ENCODE measurements at places on chromosomes 4 and X. TPM values are rescaled to one million over a fixed set of nuclear protein-coding genes. Genes with fewer than 3 reads are reported as not detected.

The GLOD5 gene
- not detected for total RNA-seq

The FGFR3 gene
- total RNA-seq = 0.27 TPM

The GASK1B gene
- total RNA-seq = not detected

GRCh38 chrX:44872821-44873414, at the start of gene KDM6A:
KDM6A (plus strand) TSS chrX:44873188; CDS start chrX:44873552, 364 bp downstream.
- H3K27me3 ChIP-seq = no peaks in the 10 kb centered on the region
- peak within 1 kb of the TSS; percentile 96 for H3K4me3 ChIP-seq
- H3K36me3 ChIP-seq = peaks cover 5% of the 10 kb centered on the region

All from activated CD4-positive, alpha-beta T cell treated with anti-CD3 and anti-CD28 coated beads, Interleukin-2, amount 10 ng/mL, durations not matched to agents 7 days and 5 days (primary cell).